ENCODE measurements at places on chromosomes 6 and 20.
A peak's percentile ranks its signal among the peaks of the same experiment; 100 is the strongest.

DNA sequence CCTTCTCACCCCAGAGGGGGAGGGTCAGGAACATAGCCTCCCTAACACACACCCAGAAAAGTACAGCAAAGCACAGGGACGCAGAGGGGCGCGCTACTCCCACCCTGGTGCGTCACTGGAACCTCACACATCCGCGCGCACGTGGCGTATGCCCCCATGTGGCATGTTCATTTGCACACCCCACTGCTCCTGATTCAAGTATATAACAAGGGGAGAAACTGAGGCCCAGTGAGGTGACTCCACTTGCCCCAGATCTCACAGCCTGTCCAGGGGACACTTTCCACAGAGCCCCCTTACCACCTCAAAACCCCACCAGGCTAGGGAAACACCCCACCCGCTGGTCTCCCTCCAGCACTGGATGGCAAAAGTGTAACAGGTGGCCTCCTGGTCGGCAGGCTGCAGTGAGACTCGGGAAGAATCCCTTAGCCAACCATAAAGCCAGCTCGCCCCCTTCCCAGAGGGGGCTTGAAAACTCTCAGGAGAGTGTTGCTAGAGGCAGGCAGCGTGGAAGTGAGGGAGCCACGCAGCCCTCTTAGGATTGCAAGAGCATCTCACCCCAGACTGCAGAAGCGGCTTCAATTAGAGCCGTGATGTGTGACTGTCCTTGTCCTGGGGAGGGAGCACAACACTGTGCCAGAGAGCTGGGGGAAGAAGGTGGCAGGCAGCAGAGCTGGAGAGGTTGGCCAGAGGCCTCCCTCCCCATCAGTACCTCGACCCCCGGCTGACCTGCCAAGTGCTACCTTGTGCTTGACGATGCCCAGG is at the start of gene GRM4:
TSS of gene GRM4 (minus strand) at position 67 of the 762 bp plus-strand sequence. CDS start 12,591 bp downstream, outside the sequence.
- no peak for DNase-seq
- H3K4me1 ChIP-seq: peaks cover 39% of the 10 kb centered on the region

- no peak overlapping the region for H3K4me3 ChIP-seq
- peaks cover 31% of the 10 kb centered on the region for H3K4me1 ChIP-seq
- H3K36me3 ChIP-seq: peaks cover 4% of the 10 kb centered on the region
Observed at GRCh38 chr20:59207235-59207634, 43.6 kb downstream of the ZNF831 start.

DNA sequence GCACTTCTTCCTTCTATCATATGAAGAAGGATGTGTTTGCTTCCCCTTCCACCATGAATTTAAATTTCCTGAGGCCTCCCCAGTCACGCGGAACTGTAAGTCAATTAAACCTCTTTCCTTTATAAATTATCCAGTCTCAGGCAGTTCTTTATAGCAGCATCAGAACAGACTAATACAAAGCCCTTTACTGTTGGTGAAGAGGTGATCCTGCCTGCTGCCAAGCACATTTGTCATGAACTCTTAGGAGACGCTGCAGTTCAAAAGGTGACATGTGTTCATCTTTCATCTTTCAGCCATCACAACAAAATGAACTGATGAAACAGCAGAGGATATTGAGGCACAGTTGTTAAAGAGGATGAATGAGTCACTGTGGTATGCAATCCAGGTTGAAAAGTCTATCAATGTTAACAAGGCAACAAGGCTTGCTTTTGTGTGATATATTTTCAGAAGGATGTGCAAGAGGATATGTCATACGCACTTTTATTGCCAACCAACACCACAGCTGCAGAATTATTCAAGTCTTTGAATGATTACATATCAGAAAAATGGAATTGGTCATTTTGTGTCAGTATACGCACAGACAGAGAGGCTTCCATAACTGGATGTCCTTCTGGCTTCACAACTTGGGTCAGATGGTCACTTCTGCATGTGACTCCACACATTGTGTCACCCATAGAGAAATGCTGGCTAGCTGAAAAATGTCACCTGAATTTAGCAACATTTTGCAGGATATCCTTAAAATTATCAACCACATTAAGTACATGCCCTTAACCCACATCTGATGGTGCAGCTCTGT is 52.4 kb upstream of the PLN start:
- DNase-seq: no peak
- no peak overlapping the region for H3K27ac ChIP-seq
- H3K27me3 ChIP-seq: no peaks in the 10 kb centered on the region
- H3K4me1 ChIP-seq: no peaks in the 10 kb centered on the region
- H3K4me3 ChIP-seq: no peak overlapping the region

- H3K27me3 ChIP-seq: no peaks in the 10 kb centered on the region
- H3K4me3 ChIP-seq: no peak overlapping the region
- no peak for DNase-seq
- no peaks in the 10 kb centered on the region for H3K4me1 ChIP-seq
Observed at GRCh38 chr6:131331873-131332781, 196.9 kb downstream of the AKAP7 start.

DNA sequence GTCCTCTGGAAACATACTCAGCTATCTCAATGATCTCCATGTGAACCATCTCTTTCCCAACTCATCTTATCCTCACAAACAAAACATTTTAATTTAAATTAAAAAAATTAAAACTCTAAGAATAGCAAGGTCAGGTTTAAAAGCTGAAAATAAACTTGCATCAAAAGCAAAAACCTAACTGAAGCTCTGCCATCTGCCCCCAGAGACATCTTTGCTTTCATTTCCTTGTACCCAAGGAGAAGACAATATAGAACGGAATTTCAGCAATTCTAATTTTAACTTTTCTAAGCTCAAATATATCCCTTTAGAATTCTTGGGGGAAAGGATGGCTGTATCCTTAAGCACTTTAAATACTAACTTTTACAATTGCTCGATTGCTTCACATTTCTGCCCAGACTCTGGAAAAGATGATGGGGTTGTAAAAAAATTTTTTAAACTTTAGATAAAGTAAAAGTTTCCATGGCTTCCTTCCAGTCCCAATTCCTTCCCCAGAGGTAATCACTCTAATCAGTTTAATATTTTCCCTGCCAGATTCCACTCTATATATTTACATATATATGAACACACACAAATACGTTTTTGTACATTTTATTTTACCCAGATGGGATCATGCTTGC is 69.2 kb upstream of the SMIM29 start:
- peaks cover 12% of the 10 kb centered on the region for H3K4me1 ChIP-seq
- H3K27me3 ChIP-seq: no peaks in the 10 kb centered on the region
- H3K4me3 ChIP-seq: no peak overlapping the region
- no peak overlapping the region for H3K27ac ChIP-seq
- no peak for DNase-seq
- H3K36me3 ChIP-seq: no peaks in the 10 kb centered on the region

GRCh38 chr6:15308435-15309213 is 62.8 kb downstream of the JARID2 start:
- no peak overlapping the region for H3K27ac ChIP-seq
- H3K4me1 ChIP-seq: peaks cover 53% of the 10 kb centered on the region
- no peaks in the 10 kb centered on the region for H3K36me3 ChIP-seq
- DNase-seq: no peak
- H3K4me3 ChIP-seq: no peak overlapping the region
- no peaks in the 10 kb centered on the region for H3K27me3 ChIP-seq

DNA sequence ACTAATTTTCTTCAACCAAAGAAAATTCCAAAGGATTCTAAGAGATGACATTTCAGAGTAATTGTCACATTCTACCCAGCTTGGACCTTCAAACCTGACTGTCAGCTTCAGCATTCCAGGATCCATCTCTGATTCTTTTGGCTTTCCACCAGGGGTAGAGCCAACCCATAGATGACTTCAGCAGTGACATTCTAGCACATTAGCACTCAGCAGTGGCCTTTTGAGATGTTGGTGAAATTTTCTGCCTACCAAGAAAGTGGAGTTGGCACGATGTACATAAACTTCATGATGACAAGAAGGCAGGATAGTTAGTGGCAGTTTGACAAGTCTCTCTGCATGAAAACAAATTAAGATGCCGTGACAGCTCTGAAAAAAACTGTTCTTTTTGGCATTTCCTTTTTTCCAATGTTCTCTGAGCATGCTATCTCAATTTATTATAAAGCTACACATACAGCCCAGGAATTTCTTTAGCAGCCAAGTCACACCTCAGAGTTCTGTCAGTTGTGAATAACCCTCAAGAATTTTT is 466.5 kb upstream of the RNF217 start:
- H3K4me3 ChIP-seq: no peak overlapping the region
- no peaks in the 10 kb centered on the region for H3K36me3 ChIP-seq
- no peaks in the 10 kb centered on the region for H3K4me1 ChIP-seq
- DNase-seq: no peak
- H3K27ac ChIP-seq: no peak overlapping the region

- no peaks in the 10 kb centered on the region for H3K36me3 ChIP-seq
- no peak for DNase-seq
- H3K27me3 ChIP-seq: peaks cover 9% of the 10 kb centered on the region
- H3K27ac ChIP-seq: no peak overlapping the region
Observed at GRCh38 chr20:23302801-23303200, 47.8 kb upstream of the NXT1 start.

DNA sequence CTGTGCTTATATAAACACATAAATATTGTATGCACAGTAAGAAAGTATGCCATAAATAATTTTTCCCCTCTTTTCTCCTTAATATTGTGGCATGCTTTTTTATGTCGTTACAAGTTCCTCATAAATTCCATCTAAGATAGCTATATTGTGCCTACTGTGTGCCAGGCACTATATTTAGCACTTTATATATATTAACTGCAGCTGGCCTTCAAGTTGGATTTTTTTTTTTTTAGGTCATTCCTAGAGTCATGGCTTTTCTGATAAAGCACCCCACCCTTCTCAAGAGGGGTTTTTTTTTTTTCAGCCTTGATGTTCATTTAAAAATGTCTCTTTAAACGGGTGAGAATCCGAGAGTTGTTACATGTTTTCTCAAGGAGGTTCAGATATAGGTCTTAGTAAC is 42.8 kb upstream of the RNF8 start:
- no peak overlapping the region for H3K4me3 ChIP-seq
- no peak for DNase-seq
- no peaks in the 10 kb centered on the region for H3K27me3 ChIP-seq
- no peaks in the 10 kb centered on the region for H3K4me1 ChIP-seq
- no peak overlapping the region for H3K27ac ChIP-seq
- peaks cover 44% of the 10 kb centered on the region for H3K36me3 ChIP-seq

DNA sequence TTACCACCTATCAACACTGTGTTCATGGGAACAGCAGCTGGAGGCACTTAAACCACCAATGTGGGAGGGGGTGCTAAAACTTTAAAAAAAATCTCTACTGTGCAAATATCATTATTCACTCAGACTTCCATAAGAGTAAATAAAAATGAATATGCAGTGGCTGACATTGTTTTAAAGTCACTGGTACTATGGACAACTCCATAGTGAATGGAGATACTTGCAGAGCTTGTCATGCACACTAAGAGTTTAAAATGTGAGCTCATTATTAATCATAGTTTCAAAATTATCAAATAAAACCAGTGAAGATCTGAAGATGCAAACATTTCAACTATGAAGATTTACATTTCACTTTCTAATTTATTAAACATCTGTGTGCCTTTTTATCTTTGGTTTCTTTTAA is 54.4 kb downstream of the RFX6 start:
- no peak overlapping the region for H3K27ac ChIP-seq
- DNase-seq: no peak
- H3K4me3 ChIP-seq: no peak overlapping the region
- no peaks in the 10 kb centered on the region for H3K27me3 ChIP-seq
- H3K4me1 ChIP-seq: no peaks in the 10 kb centered on the region

DNA sequence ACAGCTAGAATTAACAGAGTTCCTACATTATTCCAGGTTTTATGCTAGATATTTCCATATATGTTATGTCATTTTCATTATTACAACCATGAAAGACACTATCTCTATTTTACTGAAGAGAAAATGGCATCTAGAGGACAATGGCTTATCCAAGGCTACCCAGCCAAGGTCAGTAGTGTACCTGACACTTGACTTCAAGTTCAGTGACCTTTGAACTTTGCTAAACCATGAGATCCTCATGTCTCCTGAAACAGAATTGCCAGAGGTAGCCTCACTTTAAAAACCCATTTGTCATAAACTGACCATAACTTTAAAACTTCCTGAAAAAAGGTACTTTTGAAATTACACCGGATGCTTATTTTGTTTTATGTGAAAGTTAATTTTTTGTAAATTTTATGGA is 14.4 kb downstream of the NAPB start:
- no peaks in the 10 kb centered on the region for H3K27me3 ChIP-seq
- peaks cover 5% of the 10 kb centered on the region for H3K4me1 ChIP-seq
- no peaks in the 10 kb centered on the region for H3K36me3 ChIP-seq
- no peak overlapping the region for H3K4me3 ChIP-seq
- DNase-seq: no peak
- H3K27ac ChIP-seq: no peak overlapping the region

DNA sequence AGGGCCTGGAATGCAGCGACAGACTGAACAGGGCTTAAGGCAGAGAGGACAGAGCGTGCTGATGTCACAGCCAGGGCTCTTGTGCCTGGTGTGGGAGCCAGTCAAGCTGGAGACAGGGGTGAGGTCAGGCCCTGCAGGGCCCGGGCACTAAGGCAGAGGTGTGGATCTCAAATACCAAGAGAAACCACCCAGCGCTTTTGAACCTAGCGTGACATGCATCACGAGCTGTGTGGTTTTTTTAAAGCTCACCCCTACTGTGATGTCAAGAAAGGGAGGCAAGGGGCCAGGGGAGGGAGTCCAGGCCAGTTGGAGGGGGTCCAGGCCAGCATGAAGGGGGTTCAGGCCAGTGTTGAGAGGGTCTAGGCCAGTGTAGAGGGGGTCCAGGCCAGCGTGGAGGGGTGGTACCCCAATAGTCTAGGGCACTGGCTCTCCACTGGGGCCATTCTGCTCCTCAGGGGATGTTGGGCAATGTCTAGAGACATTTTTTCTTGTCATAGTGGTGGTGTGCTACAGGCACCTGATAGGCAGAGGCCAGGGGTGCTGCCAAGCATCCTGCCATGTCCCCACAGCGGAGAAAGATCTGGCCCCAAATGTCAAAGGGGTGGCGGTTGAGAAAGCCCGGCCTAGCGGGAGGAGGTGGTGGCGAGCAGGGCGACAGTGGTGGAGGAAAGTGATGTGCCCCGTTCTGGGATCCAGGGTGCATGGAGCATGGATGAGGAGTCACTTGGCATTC is 42.6 kb downstream of the RBM38 start:
- peaks cover 50% of the 10 kb centered on the region for H3K4me1 ChIP-seq
- peak overlapping the region; percentile 84 for H3K27ac ChIP-seq
- H3K4me3 ChIP-seq: no peak overlapping the region
- no peaks in the 10 kb centered on the region for H3K36me3 ChIP-seq
- DNase-seq: no peak

- H3K27me3 ChIP-seq: no peaks in the 10 kb centered on the region
- H3K4me1 ChIP-seq: no peaks in the 10 kb centered on the region
- DNase-seq: no peak
- H3K4me3 ChIP-seq: no peak overlapping the region
- no peak overlapping the region for H3K27ac ChIP-seq
Observed at GRCh38 chr20:63392465-63393365, 31.6 kb upstream of the CHRNA4 start.

GRCh38 chr6:109096208-109096607 is 901 bp downstream of the CEP57L1 start:
- H3K4me3 ChIP-seq: peak overlapping the region; percentile 83
- H3K27me3 ChIP-seq: no peaks in the 10 kb centered on the region
- no peak for DNase-seq
- no peaks in the 10 kb centered on the region for H3K36me3 ChIP-seq
- H3K27ac ChIP-seq: no peak overlapping the region

DNA sequence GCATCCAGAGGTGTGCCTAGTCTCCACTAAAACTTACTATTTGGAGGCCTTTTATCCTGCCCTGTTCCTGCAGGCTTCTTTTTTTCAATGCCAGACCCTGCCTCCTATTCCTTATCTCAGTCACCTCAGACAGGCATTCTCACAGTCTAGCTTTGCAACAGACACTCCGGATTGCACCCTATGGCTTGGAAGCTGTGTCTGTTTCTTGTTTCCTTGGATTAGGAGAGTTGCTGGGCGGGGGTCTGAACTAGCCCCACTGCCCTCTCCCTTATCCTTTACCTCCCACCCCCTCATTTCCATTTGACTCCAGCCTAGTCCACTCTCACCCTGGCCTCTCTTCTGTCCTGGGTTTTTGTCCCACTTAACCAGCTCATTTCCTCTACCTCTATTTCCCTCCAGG is 228.1 kb upstream of the CITED2 start:
- no peak overlapping the region for H3K27ac ChIP-seq

Data from T-cell (primary cell).